Activated CD4-positive, alpha-beta T cell treated with anti-CD3 and anti-CD28 coated beads for 36 hours (primary cell): ENCODE measurements at places on chromosomes 3 and 15. TPM values are rescaled to one million over a fixed set of nuclear protein-coding genes. Genes with fewer than 3 reads are reported as not detected.

GRCh38 chr3:111072031-111072921, 660 bp downstream of the NECTIN3 start:
- H3K4me1 ChIP-seq = peaks cover 28% of the 10 kb centered on the region
- no peaks in the 10 kb centered on the region for H3K36me3 ChIP-seq

DNA sequence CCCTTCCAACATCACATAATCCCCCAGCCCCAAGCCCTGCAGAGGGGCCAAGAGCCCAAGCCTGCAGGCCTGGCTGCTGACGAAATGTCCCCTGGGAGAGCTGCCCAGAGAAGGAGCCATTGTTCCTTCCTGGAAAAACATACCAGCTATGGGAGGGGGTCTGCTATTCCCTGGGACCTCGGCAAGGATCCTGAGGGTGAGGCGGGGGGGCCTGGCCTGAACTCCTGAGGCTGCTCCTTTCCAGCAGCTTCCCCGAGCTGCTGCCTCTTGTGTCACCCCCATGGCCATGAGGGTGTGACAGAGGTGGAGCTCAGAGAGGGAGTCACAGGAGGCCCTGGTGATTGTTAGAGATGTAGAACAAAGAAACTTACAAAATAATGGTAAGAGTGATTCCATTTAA, 12.9 kb downstream of the LOXL1 start:
- peaks cover 16% of the 10 kb centered on the region for H3K4me1 ChIP-seq
- no peak for DNase-seq
- no peak overlapping the region for H3K4me3 ChIP-seq

DNA sequence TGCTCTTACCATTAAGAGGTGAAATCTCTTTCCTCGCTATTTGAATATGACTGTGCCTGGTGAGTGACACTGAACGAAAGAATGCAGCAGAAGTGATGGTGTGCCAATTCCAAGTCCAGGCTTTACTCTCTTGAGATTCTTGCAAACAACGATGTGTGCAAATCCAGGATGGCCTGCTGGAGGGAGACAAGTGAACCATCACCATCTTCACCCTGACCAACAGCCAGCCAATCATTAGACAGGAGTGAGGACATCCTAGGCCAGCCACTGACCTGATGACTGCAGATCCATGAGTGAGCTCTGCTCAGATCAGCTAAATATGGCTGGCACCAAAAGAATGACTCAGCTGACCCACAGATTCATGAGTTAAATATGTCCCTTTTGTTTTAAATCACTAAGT, 878.0 kb downstream of the PDCD6IP start:
- no peak overlapping the region for H3K27ac ChIP-seq
- no peak overlapping the region for H3K4me3 ChIP-seq
- DNase-seq = no peak
- H3K4me1 ChIP-seq = no peaks in the 10 kb centered on the region
- H3K27me3 ChIP-seq = no peaks in the 10 kb centered on the region

Gene PARL
- total RNA-seq = 91.9 TPM

GRCh38 chr15:94237903-94238302, 6.5 kb downstream of the MCTP2 start:
- peaks cover 57% of the 10 kb centered on the region for H3K4me1 ChIP-seq
- no peaks in the 10 kb centered on the region for H3K27me3 ChIP-seq
- H3K36me3 ChIP-seq = peaks cover 13% of the 10 kb centered on the region
- H3K4me3 ChIP-seq = no peak overlapping the region
- H3K27ac ChIP-seq = no peak overlapping the region

GRCh38 chr3:4776399-4776979, 202.7 kb upstream of the BHLHE40 start:
- H3K4me1 ChIP-seq = peaks cover 40% of the 10 kb centered on the region
- peaks cover 35% of the 10 kb centered on the region for H3K36me3 ChIP-seq
- H3K27me3 ChIP-seq = no peaks in the 10 kb centered on the region
- H3K4me3 ChIP-seq = no peak overlapping the region
- no peak for DNase-seq
- peak overlapping the region; percentile 91 for H3K27ac ChIP-seq

DNA sequence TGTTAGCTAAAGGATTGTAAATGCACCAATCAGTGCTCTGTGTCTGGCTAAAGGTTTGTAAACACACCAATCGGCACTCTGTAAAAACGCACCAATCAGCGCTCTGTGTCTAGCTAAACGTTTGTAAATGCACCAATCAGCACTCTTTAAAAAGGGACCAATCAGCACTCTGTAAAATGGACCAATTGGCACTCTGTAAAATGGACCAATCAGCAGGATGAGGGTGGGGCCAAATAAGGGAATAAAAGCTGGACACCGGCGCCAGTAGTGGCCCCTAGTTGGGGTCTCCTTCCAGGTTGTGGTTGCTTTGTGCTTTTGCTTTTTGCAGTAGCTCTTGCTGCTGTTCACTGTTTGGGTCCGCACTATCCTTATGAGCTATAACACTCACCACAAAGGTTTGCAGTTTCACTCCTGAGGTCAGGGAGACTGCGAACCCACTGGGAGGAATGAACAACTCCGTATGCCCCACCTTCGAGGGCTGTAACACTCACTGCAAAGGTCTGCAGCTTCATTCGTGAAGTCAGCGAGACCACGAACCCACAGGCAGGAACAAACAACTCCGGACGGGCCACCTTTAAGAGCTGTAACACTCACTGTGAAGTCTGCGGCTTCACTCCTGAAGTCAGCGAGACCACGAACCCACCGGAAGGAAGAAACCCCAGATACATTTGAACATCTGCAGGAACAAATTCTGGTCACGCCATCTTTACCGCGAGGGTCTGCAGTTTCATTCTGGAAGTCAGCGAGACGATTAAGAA, 1.1 kb upstream of the SUCLG2 start:
- peak; percentile 79 for DNase-seq
- H3K27ac ChIP-seq = peak overlapping the region; percentile 91
- peaks cover 12% of the 10 kb centered on the region for H3K36me3 ChIP-seq

- no peak overlapping the region for H3K27ac ChIP-seq
- no peak overlapping the region for H3K4me3 ChIP-seq
- H3K36me3 ChIP-seq = peaks cover 2% of the 10 kb centered on the region
- DNase-seq = peak; percentile 91
- no peaks in the 10 kb centered on the region for H3K4me1 ChIP-seq
- no peaks in the 10 kb centered on the region for H3K27me3 ChIP-seq
These were observed 15.9 kb downstream of the IVD start for GRCh38 chr15:40421246-40422157.

DNA sequence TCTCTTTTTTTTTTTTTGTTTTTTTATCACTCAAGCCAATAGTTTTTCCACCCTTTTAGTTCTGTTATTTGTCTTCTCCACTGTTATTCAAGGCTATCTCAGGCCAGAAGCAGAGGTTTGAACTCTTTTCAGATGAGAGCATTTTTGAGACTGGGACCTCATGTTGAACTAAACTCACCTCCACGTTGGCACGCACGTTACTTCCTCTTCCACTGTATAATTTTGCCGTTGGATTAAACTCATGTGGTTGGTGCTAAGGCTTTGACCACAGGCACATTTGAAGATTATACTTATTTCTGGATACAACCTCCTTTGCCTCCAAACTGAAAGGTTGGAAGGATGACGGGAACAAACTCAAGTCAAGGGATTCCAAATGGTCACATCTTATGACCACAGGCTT, 501.3 kb upstream of the TPRG1 start:
- H3K36me3 ChIP-seq = peaks cover 4% of the 10 kb centered on the region
- no peak overlapping the region for H3K4me3 ChIP-seq
- DNase-seq = no peak
- H3K27ac ChIP-seq = no peak overlapping the region

- H3K4me3 ChIP-seq = no peak overlapping the region
- peak overlapping the region; percentile 9 for H3K27ac ChIP-seq
- H3K36me3 ChIP-seq = no peaks in the 10 kb centered on the region
- DNase-seq = no peak
These were observed 11.6 kb downstream of the UPK1B start for GRCh38 chr3:119184796-119185570.

DNA sequence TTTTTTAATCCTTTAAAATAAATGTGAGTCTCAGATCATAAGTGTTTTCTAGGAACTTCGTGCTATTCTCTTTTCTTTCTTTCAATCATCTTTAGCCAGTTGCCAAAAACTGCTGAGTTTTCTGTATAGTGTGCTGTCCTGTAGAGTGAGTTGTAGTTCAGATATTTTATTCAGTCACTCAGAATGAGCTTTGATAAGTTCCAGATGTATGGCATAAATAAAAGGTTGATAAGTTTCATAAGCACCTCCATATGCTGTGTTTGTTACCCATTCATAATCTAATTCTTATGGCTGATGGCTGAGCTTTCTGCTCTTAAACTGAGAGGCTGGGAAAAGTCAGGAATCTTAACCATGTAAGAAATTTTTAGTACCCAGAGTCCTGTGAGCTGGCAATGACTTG, 59.3 kb upstream of the COL6A6 start:
- H3K27ac ChIP-seq = no peak overlapping the region
- no peak for DNase-seq
- H3K4me3 ChIP-seq = no peak overlapping the region
- H3K27me3 ChIP-seq = peaks cover 10% of the 10 kb centered on the region
- H3K36me3 ChIP-seq = no peaks in the 10 kb centered on the region

- H3K4me1 ChIP-seq = no peaks in the 10 kb centered on the region
- H3K4me3 ChIP-seq = no peak overlapping the region
- no peaks in the 10 kb centered on the region for H3K27me3 ChIP-seq
- no peak for DNase-seq
- no peaks in the 10 kb centered on the region for H3K36me3 ChIP-seq
- H3K27ac ChIP-seq = no peak overlapping the region
These were observed 514.1 kb downstream of the ROBO1 start for GRCh38 chr3:79253704-79254103.
